CD4-positive, alpha-beta memory T cell (primary cell): ENCODE measurements at places on chromosomes 3 and 15.

- no peak overlapping the region for H3K4me3 ChIP-seq
- no peak for DNase-seq
- no peaks in the 10 kb centered on the region for H3K36me3 ChIP-seq
- no peaks in the 10 kb centered on the region for H3K27me3 ChIP-seq
These were observed 30.1 kb upstream of the MANF start for GRCh38 chr3:51354731-51355615.

DNA sequence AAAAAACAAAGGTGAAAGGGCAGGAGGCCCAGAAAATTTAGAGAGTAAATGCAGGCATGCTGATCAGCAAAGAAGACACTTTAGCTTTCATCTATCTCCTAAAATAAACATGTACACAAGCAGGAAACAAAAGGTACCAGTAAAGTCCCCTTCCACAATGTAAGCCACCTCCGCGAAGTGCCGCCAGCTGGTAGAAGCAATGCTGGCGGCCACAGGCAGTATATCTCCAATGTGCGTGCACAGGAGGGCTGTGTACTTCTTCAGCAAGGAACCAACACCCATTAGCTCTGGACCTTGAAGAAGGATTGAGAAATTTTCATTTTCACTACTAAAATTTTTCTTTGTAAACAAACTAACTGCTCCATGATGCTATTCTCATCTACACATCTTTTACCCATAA lies 75.4 kb downstream of the HERC2 start:
- no peak for DNase-seq
- no peak overlapping the region for H3K27ac ChIP-seq
- H3K36me3 ChIP-seq = peaks cover 13% of the 10 kb centered on the region

DNA sequence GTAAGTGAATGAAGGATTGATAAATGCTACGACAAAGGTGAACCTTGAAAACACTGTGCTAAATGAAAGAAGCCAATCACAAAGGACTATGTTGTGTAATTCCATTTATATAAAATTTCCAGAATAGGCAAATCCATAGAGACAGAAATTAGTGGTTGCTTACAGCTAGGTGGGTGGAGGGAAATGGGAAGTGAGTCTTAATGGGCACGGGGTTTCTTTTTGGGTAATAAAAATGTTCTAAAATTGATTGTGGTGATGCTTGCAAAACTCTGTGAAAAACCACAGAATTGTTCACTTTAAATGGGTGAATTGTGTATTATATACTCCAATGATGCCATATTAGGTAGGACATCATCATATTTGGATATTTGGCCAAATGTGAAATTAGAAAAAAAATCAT lies 20.9 kb upstream of the TEX9 start:
- no peak for DNase-seq
- H3K27me3 ChIP-seq = no peaks in the 10 kb centered on the region
- H3K4me3 ChIP-seq = no peak overlapping the region
- no peaks in the 10 kb centered on the region for H3K36me3 ChIP-seq

DNA sequence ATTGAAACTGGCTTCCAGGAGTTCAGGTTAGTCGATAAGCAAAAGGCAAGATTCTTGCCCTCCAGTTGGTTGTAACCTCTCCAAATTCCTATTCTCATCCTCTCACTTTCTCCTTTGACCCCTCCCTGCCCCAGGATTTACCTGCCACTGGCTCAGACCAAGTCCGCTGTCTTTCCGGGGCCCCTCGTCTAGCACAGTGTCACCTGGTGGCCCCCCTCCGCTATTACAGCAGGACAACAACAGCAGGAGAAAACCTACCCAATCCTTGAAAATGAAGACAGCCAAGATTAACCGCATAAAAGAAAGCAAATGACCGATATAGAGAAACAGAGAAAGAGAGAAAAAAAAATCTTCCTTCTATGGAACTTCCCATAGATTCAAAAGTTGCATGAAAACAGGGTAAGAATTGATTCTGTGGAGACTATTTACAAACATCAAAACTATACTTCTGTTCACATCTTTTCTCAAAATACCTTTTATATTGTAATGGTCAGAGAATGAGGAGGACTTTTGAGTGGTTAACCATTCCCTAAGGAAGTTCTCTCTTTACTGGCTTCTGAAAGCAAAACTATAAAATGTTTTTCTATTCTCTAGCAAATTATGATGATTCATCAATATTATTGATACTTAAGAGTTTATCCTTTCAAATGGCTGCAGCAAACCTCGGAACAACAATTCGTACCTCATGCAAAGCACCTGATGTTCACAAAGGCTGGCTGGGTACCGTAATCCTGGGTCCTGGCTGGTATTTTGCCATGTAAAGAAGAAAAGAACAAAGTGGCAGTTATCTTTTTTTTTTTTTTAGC lies 10.0 kb upstream of the ST8SIA2 start:
- no peak overlapping the region for H3K4me3 ChIP-seq
- DNase-seq = no peak
- H3K27me3 ChIP-seq = peaks cover under 1% of the 10 kb centered on the region
- H3K4me1 ChIP-seq = no peaks in the 10 kb centered on the region
- H3K27ac ChIP-seq = no peak overlapping the region

DNA sequence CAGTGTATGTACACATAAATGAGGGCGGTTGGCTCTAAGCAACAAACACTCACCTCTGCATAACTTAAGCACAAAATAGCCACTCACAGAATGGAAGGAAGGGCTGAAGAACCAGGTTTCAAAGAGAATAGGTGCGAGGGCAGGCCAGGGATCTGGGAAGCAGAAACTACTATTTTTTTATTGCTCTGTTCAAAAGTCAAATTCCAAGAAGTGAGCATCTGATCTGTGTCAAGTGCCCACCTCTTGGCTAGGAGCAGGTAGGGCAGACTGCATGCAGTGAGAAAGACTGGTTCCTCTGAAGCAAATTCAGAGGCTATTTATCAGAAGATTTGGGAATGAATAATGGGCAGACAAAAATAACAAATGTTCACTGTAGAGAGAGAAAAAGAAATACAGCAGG lies 336.4 kb upstream of the CTNNB1 start:
- no peak overlapping the region for H3K27ac ChIP-seq
- DNase-seq = no peak
- H3K4me3 ChIP-seq = no peak overlapping the region
- H3K36me3 ChIP-seq = no peaks in the 10 kb centered on the region
- no peaks in the 10 kb centered on the region for H3K27me3 ChIP-seq
- H3K4me1 ChIP-seq = no peaks in the 10 kb centered on the region
